ENCODE measurements at places on chromosomes 2 and 18.

DNA sequence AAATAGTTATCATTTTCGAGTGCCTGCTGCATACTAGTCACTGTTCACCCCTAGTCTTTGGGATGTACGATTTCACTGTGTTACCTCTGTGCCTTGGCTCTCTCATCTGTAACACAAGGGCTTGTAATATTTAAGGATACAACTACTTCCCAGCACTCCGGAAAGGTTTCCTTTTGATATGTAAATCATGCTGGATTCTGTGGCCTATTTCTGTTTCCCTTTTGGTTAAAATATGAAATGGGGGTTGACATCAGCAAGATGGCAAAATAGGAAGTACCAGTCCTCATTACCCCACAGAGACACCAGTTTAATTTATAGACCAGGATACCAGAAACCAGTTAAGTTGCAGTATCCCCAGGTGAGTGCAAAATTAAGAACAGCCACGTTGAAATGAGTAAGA lies 23.5 kb downstream of the PSMG2 start:
- no peak for DNase-seq

- DNase-seq: no peak
Measured at GRCh38 chr2:236612737-236613136, 43.1 kb downstream of the ACKR3 start.

DNA sequence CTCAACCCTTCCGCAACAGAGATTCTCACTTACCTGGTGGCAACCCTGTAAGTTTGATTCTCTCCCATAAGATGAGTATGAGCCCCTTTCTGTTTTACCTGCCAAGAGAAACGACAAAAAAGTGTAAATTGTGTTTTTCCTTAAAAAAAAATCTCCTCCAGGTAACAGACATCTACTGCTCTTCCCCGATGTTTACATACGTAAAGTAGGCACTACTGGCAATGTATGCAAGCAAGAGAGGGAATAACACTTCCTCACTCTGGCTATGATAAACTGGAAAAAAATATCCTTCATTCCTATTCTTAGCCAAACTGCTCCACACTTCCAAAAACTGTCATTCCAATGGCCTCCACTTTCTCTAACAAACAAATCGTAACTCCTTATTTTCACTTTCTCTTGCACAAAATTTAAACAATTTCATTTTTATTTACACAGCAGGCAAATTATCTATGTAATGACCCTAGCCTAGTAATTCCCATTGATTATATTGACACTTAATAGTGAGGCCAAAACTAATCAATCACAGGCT lies 184.5 kb downstream of the TCF4 start:
- DNase-seq: no peak

DNA sequence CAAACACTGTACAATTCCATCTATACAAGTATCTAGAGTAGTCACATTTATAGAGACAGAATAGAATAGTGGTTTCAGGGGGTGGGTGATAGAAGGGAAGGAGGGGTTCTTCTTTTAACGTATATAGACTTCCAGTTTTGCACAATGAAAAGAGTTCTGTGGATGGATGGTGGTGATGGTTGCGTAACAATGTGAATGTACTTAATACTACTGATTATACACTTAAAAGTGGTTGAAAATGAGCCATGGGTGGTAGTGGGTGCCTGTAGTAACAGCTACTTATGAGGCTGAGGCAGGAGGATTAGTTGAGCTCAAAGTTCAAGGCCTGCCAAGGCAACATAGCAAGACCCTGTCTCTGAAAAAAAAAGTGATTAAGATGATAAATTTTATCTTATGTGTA lies 85.8 kb downstream of the SETBP1 start:
- no peak for DNase-seq

GRCh38 chr2:134689315-134689714 lies 29.5 kb downstream of the TMEM163 start:
- no peak for DNase-seq

DNA sequence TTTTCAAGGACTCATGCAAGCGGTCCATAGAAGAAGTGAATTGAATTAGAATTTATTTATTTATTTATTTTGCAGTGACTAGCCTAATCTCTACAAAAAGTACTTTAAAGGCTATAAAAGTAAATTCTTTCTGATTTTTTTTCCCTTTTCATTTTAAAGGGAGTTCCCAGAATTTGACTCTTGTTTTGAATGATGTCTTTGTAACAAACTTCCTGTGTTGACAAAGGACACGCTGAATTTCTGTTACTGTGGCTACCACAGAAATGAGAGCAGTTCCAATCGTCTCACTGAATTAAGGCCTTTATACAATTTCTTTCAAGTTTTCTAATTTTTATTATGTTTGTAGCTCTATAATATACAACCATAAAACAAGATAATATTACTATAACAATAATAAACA lies 46.3 kb upstream of the LPIN2 start:
- DNase-seq: no peak

DNA sequence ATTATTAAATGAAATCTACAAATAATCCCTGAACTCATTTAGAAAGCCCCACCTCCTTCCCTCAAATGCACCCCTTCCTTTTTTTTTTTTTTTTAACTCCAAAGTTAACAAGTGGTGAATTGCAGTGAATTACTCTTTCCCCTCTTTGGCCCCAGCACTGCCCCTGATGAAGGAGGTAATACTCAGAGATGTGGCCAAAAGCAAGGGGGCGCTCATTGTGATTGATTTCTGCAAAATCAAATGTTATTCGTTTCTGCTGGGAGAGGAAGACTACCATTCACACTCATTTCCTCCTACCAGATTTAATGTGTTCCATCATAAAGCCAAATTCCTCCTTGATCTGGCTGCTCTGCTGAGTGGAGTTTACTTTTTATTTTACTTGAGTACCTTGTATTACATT lies 259.4 kb downstream of the GPD2 start:
- no peak for DNase-seq

DNA sequence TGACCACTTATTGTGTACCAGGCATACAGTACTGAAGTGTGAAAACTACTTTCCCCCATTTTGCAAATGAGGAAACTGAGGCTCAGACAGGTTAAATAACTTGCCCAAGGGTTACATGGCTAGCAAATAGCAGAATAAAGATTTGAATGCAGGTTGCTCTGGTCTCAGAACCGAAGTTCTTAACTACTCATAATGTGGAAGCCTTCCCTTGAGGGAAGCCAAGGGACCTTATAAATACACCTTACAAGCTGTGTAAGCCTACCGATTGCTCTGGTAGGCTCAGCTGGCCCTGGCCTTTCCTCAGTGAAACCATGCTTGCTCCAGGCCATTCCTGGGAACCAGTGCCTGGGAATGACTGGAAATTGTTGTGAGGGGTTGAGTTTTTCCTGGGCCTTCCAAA lies 114.6 kb upstream of the CDCA7 start:
- DNase-seq: no peak

DNA sequence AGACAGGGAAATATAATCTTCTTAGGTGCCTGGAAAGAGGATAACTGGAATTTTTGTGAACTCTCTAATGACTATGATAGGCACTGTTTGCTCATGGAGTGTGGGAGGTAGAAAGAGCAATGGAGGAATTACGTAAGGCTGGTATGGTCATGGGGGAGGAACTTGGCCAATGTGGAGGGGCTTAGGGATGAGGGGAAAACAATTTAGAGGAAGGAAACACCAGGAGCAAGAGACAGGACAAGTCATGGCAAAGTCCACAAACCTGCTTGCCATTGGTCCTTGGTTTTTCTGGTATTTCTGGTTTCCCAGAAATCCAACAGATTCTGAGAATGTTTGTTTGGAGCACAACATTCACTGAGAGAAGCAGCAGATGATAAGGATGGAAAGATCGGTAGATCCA lies 274.2 kb downstream of the DYSF start:
- no peak for DNase-seq

- peak; percentile 76 for DNase-seq
Measured at GRCh38 chr2:207394812-207395534, 134.8 kb upstream of the CREB1 start.

DNA sequence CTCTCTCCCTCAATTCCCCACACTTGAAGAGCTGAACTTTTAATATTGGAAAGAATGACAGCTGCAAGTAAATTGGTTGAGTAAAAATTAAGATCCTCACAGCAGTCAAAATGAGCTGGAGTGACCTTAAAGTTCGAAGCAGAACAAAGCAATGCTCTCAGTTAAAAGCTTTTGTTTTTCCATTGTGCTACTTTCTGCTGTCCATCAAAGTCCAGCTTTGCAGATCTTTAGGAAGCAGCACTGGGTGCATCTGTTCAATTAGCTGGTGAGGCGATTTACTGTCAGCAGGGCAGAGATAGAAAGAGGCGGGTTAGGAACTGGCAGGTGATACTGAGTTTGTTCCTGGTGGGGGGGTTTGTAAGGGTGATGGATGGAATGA lies 834.8 kb downstream of the CPS1 start:
- no peak for DNase-seq

GRCh38 chr2:189581354-189582139 lies 961 bp upstream of the SLC40A1 start:
- DNase-seq: peak; percentile 31

DNA sequence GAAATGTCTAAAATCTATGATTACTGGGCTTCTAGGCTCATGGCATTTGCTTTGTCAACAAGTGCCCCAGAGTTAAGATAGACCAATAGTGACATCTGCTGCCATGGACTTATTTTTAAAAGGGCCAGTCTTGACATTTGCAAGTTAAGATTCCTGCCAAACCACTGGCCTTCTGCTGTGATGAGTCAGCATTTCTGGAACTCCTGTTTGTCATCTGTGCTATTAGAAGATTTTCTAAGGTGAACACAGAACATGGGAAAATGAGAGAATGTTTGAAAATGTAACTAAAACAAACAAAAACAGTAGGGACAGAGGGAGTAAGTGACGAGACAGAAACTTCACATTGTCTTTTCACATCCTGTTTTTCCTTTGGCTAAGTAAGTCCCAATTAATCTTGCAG lies 93.7 kb upstream of the WDR75 start:
- peak; percentile 79 for DNase-seq

GRCh38 chr2:206774871-206775270 lies 9.5 kb downstream of the FASTKD2 start:
- no peak for DNase-seq

GRCh38 chr18:63409301-63409700 lies 13.0 kb downstream of the VPS4B start:
- DNase-seq: no peak

DNA sequence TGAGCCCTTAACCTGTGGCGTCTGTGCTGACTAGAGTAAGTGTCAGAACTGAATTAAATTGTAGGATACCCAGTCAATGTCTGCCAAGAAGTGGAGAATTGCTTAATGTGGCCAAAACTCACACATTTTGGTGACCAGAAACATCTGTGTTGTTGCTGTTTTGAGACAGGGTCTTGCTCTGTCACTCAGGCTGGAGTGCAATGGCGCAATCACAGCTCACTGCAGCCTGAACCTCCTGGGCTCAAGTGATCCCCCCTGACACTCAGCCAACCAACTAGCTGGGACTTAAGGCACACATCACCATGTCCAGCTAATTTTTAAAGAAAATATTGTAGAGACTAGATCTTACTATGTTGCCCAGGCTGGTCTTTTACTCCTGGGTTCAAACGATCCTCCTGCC lies 34.4 kb upstream of the RTN4 start:
- no peak for DNase-seq

- DNase-seq: no peak
Measured at GRCh38 chr2:195468771-195469170, 188.3 kb upstream of the SLC39A10 start.

DNA sequence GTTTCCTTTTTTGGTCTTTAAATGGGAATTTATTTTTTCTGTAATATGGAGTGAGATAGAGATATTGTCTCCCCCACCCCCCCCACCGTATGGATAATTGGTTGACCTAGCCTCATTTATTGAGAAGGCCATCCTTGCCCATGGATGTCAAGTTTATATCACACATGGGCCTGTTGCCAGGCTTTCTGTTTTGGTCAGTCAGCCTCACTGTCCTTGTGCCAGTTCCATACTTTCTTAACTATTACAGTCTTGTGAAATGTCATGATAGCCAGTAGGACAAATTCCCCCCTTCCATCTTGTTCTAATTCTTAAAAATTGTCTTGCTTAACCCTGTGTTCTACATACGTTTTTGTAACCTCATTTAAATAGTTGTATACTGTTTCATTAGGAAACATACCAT lies 12.5 kb downstream of the BABAM2 start:
- no peak for DNase-seq

DNA sequence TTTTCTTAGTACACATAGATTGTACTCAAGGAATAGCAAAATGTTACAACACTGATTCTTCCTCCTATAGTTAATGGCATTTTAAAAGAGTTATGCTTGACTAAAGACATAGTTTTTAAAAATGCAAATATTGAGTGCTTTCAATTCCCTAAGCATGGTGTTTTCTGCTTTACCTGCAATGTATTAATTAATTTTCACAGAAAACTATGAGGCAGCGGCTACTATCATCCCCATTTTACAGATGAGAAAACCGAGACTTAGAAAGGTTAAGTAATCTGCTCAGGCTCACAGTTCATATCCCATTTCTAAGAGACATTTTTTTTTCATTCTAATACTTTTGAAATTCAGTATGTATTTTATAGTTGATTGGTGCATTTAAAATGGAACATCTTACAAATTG lies 38.0 kb downstream of the BMP10 start:
- no peak for DNase-seq

DNA sequence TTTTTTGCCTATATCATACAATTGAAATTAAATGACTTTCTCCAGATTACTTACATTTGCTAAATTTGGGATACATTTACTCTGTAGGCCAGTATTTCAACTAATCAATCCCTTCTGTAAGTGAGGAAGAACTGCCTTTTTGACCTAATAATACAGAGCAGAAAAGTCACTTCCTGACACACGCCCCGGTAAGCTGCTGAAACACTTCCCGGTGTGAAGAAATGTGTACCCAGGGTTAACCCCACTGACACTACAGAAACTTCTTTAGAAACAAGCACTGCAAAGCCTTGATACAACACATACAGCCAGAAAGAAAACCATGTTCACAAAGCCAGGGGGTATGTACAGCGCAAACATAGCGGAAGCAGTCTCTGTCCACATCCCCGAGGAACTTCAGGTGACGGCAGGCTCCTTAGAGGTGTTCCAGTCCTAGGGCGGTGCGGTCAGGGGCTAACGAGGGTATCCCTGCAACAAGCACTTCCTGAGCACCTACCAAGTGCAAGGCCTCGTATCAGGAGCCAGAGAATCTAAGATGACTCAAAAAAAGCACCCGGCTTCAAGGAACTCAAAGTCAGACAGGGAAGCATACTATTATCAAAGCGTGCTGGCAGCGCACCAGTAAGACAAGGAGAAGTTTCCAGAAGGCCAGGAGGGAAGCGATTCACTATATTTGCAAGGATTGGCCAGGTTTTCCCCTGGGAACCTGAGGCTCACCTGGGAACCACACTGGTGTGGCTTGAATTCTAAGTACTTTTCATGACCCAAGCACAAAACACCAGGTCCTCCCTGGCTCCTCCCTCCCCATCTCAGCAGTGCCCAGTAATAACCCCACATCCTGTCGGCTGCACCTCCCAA lies 46.6 kb downstream of the ZNF516 start:
- DNase-seq: no peak

DNA sequence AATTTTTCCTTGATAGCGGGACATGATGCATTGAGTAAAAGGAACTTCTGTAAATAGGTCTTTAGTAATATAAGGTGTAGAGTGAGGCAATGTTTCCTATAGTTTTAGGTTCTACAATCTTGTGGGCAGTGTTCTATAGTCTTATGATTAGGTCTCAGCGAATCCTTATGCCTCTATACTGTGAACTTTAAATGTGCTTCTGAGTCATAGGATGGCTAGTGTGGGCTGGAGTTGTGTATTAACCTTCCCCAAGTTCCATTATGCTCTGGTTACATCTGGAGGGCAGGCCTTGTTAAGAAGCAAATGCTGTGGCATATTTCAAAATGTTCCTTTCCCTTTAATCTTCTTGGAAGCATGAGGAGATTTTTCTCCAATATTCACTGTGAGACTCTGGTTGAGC lies 73.5 kb downstream of the ROCK2 start:
- no peak for DNase-seq
